ENCODE measurements at places on chromosomes 4 and X.

DNA sequence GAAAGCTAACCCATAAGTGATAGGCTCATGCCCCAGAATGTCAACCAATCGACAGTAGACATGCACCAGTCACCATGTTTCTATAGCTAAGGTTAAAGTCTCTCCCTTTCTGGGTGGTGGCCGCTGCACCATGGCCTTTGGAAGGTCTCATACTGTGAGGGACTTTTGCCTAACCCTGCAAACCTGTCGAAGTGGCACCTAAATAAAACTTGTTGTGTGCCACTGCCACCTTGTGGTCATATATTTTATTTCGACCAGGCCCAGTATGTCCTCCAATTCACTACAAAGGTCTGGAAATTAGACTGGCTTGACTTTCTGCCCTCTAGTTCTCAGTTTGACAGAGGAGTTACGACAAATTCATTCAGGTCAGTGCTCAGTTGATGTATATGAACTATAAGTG lies 163.1 kb downstream of the SMARCA1 start:
- no peak for DNase-seq

DNA sequence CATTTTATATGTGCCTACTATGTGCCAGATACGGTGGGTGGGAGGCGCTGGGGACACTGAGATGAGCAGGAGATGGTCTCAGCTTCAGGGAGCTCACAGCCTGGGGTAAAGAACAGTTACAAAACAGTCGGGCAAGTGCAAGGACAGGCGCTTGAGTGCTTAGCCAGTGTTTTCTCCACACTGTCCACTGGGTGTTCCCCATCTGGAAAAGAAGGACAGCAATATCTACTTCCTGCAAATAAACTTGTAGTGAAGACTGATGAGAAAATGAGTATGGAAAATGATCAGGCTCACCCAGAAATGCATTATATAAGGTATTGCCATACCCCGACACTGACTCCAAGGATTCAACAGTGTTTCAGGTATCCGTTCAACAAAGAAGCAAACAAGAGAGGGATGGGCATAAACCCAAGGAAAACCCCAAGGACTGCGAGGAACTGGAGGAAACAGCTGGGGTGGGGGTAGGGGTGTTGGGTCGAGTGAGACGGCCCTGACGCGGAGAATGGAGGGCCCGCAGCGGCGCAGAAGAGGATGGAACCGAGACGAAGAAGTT lies 835 bp downstream of the TMEM185A start:
- no peak for DNase-seq

- DNase-seq, result no peak
Observed at GRCh38 chr4:148434075-148434773, 8.0 kb downstream of the NR3C2 start.

DNA sequence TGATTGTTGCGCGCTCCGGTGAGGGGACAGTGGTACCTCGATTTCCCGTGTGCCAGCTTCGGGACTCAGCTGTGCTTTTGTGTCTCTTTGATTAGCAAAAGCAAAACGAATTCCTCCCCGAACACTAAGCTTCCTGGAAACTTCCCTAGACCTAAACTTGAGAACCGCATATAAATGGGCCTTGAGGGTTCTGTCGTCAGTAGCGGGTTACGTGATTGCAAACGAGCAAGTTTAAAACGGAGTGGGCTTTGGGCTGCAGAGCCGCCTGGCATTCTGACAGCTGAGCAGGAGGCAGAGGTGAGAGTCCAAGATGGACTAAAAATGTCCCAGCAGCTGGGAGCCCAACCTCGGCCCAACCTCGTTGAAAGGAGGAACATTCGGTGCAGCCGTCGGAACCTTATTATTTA lies 1.2 kb upstream of the TAPT1 start:
- DNase-seq, result no peak

- DNase-seq, result no peak
Observed at GRCh38 chrX:118612290-118612689, 115.1 kb upstream of the IL13RA1 start.

- DNase-seq, result no peak
Observed at GRCh38 chrX:9746148-9746888, 19.3 kb downstream of the GPR143 start.

DNA sequence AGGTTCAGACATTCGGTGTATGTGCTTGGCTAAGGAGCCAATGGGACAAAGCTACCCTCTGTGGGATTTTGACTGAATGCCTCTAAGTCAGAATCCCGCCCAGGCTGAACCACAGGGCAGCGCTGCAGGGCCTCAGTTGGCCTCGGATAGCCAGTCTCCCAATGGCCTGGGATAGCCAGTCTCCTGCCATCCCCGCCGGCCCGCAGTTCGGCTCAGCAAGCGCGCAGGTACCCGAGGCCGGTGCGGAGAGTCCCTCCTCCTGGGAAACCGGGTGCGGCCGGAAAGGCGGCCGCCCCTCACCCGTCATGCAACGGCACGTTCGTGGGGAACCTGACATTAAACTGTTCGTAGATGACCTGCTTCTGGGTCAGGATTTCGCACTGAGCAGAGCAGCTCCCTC lies 16.1 kb downstream of the PPEF2 start:
- no peak for DNase-seq

- no peak for DNase-seq
Observed at GRCh38 chr4:108143515-108143914, 25.2 kb downstream of the LEF1 start.

DNA sequence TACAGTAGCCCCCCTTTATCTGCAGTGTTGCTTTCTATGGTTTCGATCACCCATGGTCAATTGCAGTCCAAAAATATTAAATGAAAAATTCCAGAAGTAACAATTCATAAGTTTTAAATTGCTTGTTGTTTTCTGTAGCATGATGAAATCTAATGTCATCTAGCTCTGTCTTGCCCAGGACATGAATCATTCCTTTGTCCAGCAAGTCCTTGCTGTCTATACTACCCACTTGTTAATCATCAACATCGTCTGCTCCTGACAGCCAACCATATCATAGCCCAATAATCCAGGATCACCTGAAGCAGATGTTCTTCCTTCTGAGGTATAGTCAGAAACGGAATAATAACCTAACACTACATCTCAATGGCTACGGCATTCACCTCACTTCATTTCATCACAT lies 79.8 kb downstream of the ADAMTS3 start:
- no peak for DNase-seq

GRCh38 chrX:136019226-136019625 lies 34.0 kb downstream of the SLC9A6 start:
- DNase-seq, result no peak

GRCh38 chr4:112818594-112818965 lies 181.6 kb downstream of the LARP7 start:
- no peak for DNase-seq

DNA sequence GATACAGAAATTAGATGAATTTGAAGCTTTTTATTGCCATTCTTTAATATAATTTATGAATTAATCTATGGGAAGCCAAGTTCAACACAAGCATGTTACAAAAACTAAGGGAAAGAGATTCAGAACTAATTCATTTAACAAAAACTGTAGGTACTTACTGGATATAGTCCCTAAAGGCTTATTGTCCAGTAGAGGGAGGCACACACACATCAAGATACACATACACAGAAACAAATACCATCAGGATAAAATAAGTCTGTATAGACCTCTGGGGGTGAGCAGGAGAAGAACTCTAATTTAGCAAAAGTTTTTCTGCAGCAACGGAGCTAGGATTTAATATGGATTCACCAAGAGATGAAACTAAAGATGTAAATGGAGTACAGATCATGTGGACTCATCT lies 83.0 kb upstream of the IL13RA1 start:
- DNase-seq, result no peak

GRCh38 chr4:78845472-78845871 lies 69.3 kb downstream of the BMP2K start:
- DNase-seq, result no peak

DNA sequence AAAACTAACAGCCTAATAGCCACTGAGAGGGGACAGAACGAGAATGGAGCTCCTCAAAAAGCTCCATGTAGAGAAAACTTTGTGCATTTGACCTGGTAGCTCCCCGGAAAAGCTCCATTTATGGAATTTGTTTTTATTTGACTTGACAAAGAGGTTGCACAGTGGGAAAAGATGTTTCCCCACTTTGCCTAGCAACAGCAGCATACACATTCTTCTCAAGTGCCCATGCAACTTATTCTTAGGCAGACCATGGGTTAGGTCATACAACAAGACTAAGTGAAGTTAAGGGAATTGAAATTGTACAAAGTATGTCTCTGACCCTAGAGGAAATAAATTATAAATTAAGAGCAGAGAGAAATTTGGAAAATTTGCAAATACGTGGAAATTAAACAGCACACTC lies 949.6 kb upstream of the PRKX start:
- no peak for DNase-seq

DNA sequence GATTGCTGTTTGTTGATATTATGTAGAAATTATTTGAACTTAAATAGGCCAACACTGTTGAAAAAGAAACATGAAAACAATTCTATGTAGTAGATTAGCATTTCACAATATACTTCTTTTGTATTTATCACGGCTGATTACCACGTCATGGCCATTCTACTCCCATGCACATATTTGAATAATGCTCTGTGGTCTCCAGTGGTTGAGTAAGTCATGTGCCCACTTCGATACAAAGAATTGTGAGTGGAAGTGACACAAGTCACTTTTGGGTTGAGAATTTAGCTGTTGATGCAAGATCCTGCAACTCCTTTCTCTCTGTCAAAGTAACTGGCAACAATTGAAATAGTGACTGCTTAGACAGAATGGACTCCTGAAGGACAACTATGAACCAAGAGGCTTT lies 6.7 kb upstream of the FSTL5 start:
- no peak for DNase-seq

DNA sequence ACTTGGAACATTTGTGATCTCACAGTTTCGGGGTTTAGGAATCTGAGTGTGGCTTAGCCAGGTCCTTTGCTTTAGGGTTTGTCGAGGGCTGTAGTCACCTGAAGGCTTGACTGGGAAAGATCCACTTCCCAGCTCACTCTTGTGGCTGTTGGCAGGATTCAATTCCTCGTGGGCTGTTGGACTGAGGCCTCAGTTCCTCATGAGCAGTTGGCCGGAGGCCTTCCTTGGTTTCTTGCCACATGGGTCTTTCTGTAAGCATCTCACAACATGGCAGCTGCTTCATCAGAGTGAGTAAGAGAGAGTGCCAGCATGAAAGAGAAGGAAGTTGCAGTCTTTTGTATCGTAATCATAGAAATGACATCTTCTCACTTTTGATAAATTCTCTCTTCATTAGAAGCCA lies 11.1 kb downstream of the TXLNG start:
- DNase-seq, result no peak

DNA sequence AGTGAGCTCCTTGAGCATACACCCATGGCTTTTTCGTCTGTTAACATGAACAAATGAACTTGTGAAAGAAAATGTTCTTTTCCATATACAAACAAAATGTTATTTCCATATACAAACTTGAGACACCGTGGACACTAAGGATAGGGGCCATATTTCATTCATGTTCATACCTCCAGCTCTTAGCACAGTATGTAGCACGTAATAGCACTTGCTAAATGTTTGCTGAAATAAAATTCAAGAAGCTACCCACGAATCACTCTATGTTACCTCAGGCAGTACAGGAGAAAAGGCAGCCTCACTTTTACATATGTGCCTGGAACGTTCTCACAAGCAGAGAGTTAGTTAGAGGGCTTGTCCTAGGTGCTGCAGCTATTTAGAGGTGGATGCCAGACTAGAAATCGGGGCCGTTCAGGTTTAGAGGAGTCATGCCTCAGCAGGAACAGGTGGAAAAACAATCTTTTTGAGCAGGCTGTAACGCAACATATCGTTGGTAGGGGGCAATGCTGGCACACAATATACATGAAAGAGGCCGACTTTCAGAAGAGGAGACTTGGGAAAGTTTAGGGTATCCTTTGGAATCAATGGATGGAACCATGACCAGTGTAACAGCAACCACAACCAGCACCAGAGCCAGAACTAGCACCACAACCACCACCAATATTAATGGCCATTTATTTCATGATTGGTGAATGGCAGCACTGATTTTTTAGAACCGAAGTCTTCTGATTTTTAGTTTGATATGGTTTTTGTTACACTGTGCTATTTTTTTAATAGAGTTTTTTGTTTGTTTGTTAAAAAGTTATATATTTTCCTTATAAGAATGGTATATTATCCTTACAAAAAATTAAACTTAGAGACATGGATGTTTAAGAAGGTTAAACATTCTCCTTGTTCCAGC lies 14.8 kb upstream of the PAQR3 start:
- DNase-seq, result no peak

DNA sequence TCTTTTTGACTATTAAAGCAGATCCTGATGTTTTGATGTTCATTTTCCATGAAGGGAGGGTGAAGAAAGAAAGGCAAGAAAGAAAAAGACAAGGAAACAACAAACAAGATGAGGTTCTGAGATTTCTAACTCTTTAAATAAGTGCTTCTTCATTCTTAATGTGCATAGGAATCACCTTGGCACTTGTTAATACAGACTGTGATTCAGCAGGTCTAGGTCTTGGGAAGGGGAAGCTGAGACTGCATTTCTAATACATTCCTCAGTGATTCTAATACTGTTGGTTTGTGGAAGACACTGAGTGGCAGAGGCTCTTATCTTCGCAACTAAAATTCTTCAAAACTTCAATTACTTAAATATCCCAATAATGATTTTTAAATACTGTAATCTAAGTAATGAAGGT lies 95.2 kb upstream of the NAP1L5 start:
- DNase-seq, result no peak

GRCh38 chr4:189237340-189237739 lies 703.3 kb upstream of the FRG1 start:
- DNase-seq, result no peak

GRCh38 chrX:40474205-40474626 lies 106.6 kb upstream of the ATP6AP2 start:
- no peak for DNase-seq

DNA sequence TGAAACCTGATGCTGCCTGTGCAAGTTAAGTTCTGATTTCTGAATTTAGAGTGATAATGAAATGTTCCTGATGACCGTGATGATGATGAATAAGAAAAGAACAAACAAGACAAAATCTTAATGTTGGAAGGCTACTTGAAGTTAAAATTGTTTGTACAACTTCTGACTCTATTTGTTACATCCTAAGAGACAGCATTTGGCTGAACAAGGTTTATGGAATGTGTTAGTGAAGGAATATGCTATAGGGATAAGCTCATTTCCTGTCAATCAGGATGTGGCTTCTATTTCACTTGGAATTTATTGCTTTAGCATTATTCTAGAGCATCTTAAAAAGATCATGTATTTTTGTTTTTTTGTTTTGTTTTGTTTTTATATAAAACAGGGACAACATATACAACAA lies 267.5 kb downstream of the FAT4 start:
- DNase-seq, result no peak

GRCh38 chrX:121782544-121782943 lies 735.1 kb downstream of the GLUD2 start:
- DNase-seq, result no peak

- no peak for DNase-seq
Observed at GRCh38 chr4:38980903-38981676, 51.1 kb downstream of the TMEM156 start.
